CD4-positive, alpha-beta T cell treated with Interleukin-1 beta for 1 hour (primary cell): ENCODE measurements at places on chromosomes 3 and 15.

DNA sequence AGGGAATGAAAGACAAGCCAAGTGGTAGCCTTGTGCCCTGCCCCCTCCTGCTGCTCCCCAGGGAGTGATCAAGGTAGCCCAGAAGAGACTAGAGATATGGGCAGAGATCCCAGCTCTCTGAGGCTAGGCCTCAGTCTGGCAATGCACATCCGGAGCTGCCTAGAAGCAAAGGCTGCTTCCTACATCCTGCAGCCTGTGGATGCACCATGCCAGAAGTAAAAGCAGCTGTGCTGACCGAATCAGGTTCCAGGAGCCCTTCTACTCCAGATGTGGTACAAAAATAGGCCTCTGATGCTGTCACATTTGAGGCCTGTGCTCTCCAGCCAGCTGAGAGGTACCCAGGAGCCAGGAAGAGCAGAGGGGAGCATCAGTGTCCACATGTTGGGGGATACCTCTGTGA lies 16.0 kb downstream of the TRAIP start:
- no peak for DNase-seq

DNA sequence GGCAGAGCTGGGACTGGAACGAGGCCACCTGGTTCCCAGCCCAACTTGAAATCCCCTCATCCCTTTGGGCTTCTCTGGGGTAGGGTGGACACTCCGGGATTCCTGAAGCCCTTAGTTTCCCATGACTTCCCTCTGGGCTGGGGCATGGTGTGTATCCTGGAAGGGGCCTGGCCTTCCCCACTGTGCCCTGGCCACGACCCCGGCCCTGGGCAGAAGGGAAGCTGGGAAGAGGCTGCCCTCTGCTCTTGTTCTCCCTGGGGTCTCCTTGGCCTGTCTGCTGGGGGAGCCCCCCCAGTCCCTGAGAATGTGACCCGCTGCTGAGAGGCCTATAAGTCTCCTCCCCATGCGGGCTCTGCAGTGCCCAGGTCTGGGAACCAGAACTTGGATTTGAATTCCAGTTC lies 104.9 kb downstream of the LINGO1 start:
- DNase-seq: no peak

GRCh38 chr3:187831125-187832051 lies 86.1 kb upstream of the BCL6 start:
- no peak for DNase-seq

GRCh38 chr15:84812842-84813241 lies 4.3 kb upstream of the ALPK3 start:
- no peak for DNase-seq

DNA sequence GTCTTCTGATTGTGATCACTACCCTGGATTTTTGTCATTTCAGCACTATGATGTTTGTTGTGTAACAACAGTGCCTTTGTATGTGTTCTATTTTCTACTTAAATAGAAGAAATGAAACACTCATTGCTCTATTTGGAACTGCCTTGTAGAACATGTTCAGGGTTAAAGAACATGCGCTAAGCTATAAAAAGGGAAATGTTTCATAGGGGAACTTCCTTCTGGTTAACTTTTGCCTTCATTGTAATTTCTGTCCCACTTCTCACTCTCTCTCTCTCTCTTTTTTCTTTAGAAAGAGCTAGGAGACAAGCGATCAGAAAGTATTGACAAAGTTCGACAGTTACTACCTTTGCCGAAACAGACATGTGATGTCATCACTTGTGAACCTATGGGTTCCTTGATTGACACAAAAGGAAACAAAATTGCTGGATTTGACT lies at the start of gene P2RY12:
TSS of gene P2RY12 (minus strand) at position 13 of the 434 bp plus-strand sequence. CDS start 45,908 bp downstream, outside the sequence.
- no peak for DNase-seq

DNA sequence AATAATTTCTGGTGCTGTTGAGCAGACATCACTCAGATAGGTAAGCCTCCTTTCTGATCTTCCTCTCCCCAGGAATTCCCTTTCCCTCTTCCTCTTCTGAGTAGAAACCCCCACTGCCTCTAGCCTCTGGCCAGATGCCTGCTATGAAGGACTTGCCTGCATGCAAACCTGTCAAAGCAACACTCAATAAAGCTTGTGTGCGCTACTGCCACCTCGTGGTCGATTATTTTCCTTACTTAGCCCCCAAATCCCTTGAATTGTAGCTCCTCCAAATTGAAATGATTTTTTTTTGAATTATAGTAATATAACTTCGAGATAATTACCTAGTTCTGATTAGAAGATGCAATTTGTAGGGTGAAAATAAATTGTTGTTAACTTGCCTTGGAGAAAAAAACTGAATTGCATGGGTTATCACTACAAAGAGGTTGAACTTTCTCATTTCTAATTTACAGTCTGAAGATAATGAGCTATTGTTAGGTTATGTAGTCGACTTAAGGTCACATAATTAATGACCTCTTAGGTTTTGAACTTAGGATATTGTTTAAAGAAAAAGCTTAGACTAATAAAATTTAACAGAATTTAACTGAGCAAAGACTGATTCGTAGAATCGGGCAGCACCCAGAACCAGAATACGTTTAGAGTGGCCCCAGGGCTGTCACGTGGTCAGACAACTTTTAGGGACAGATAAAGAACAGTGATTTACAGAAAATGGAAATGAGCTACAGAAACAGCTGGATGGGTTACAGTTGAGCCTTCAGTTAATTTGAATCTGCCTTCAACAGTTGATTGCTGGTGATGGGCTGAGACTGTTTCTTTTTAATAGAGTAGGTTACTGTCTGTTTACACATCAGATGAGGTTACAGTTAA lies 269.3 kb downstream of the ARPP21 start:
- DNase-seq: peak; percentile 10

- no peak for DNase-seq
These were observed 684 bp downstream of the SLTM start for GRCh38 chr15:58932710-58933280.

DNA sequence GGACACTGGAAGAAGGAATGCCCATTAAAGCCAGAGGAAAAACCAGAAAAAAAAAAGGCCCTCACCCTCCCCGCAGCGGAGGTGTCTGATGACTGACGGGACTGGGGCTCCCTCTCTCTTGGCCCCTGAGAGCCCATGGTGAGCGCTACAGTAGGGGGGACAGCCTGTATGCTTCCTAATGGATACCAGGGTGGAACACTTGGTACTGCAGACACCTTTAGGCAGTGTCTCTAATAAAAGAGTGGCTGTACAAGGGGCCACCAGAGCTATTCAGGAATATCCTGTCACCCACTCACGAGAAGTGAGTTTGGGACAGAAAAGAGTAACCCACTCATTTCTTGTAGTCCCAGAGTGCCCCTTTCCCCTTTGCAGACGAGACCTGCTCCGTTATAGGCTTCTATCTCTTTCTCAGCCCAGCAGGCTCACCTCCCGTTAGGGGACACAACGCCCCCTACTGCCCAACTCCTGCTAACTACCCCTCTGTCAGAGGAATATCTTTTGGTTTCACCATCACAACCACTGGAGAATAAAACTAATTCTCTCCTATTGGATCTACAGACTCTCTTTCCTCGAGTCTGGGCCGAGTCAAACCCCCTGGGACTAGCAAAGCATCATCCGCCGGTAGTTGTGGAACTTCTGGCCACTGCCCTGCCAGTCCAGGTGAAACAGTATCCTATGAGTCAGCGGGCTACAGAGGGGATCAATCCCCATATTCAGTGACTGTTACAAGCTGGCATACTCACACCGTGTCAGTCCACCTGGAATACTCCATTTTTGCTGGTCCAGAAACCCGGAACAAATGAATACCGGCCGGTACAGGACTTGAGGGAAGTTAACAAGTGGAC lies 40.8 kb downstream of the ZBTB11 start:
- peak; percentile 69 for DNase-seq

DNA sequence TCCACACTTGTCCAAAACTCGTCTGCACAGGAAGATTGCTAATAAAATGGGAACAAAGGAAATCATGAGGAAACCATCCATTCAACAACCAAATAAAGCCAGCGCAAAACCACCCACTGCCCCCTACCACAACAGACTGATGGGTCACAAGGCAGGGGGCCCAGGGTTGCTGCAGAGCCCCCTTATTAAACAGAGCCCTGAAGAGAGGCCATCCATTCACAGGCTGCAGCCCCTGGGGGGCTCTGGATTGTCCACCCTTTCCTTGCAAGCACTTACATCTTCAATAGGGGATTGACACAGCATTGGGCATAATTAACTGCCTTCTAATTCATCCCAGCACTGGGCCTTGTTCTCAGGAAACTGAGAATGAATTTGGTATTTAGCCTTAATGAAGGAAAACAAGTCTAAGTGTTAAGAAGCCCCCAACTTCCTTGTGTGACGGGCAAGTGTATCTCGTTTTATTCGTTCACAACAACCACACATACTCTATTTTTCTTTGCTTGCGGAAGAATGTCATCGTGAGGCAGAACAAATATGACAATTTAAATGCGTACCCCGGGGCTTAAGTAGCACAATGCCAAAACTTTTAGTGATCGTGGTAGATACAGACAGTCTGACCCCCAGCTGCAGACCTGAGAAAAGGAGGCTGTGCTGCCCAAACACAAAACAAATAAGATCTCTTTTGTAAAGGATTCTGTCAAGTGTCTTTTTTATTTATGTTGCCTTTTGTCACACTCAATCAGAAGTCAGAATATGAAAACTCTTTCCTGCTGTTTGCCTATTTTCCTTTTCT lies 144.0 kb downstream of the SEMA6D start:
- no peak for DNase-seq

GRCh38 chr3:181486141-181486885 lies 225.4 kb upstream of the SOX2 start:
- DNase-seq: no peak

DNA sequence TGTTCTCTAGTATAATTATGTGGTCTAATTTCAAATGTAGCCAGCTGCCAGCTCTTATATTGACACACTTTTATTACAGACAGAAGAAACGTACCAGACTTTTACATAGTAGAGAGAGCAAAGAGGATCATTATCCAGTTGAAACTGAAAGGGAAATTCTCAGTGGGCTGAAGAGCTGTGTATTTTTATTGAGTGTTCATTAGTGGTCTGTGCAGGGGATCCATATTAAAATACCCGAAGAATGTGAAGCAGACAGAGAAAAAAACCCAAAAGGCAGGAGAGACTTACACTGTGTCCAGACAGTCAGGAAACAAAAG lies 41.3 kb downstream of the MYRIP start:
- no peak for DNase-seq

GRCh38 chr15:33135355-33135781 lies 59.1 kb downstream of the FMN1 start:
- DNase-seq: no peak

GRCh38 chr15:52651868-52652267 lies 27.3 kb downstream of the ATOSA start:
- DNase-seq: peak; percentile 44

DNA sequence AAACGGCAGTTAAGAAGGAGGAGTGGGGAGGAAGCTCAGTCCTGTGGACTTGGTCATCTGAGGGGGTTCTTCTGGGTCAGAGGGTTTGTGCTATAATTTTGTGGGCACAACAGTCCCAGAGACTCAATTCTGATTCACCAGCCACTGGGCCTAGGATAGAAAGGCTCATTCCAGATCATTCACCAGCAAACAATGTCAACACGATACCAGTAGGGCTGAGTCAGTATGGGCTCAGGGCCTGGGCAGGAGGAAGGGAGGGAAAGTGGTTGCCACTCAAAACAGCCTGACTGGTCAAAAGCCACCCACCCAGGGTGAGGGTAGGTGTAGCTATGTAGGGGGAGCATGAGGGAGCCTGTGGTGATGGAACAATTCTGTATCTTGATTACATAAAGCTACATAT lies 86.9 kb upstream of the MEX3B start:
- no peak for DNase-seq

DNA sequence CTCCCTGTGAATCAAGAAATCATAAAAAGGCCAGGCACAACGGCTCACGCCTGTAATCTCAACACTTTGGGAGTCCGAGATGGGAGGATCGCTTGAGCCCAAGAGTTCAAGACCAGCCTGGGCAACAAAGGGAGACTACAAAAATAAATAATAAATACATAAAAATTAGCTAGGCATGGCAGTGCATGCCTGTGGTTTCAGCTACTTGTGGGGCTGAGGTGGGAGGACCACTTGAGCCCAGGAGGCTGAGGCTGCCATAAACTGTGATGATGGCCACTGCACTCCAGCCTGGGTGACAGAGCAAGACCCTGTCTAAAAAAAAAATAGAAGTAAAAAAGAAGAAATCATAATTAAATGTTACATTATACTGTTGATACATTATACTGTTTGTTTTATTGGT lies 28.0 kb upstream of the DCUN1D1 start:
- no peak for DNase-seq

GRCh38 chr3:12353796-12354525 lies 65.1 kb downstream of the PPARG start:
- no peak for DNase-seq

DNA sequence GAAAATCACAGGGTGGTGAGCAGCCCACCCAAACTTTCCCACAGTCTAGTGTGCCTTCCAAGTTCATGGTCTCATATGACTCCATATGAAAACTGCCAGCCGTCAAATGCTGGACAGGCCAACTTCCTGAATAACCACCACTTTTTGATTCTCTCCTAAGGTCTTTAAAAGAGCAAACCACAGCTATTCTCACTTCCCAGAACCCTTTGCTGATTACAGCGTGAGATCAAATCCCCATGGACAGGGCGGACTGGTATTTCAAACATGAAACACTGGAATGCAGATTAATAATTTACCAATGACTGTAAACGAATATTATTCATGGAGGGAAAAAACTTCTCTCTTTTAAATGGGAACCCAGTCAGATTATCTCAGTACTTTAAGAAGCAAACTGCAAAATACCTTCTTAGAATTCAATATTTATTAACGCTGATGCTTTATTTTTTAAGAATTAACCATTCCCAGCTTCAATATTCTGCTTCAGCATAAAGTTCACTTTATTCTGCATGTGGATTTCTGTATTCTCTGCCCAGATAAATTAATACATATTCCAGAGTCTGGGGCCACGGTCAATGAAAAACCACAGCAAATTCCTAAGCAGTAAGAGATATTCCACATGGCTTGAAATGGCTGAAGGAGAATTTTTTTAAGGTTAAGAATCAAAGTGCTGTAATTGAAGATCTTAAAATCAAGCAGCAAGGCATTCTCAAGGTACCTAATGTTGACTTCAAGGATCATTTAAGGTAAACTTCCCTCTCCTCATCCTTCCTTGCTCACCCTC lies 42.9 kb downstream of the MYO1E start:
- no peak for DNase-seq

GRCh38 chr3:128965818-128966217 lies 28.1 kb downstream of the CFAP92 start:
- DNase-seq: no peak

- no peak for DNase-seq
These were observed 262.8 kb upstream of the RARB start for GRCh38 chr3:25165306-25165705.

DNA sequence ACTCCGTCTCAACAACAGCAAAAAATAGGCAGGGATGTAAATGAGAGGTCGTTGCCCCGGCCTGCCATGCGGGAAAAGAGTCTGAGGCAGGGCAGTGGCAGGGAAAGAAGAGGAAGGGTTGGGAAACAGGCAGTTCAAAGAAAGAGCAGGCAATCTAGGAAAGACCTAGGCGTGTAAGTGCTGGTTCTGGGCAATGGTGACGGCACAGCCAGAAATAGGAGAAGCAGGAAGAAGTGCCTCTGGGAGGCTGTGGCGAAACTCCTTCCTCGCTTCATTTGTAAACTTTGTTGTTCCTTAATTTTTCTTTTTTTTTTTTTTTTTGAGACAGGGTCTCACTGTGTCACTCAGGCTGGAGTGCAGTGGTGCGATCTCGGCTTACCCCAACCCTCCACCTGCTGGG lies 4.3 kb downstream of the SLC51A start:
- no peak for DNase-seq

- DNase-seq: no peak
These were observed 15.4 kb downstream of the EDC3 start for GRCh38 chr15:74680456-74680855.
